NCI-H2029 treated with DMSO at 0.1 percent for 48 hours (cell line): ENCODE measurements at places on chromosomes 12 and 14.

DNA sequence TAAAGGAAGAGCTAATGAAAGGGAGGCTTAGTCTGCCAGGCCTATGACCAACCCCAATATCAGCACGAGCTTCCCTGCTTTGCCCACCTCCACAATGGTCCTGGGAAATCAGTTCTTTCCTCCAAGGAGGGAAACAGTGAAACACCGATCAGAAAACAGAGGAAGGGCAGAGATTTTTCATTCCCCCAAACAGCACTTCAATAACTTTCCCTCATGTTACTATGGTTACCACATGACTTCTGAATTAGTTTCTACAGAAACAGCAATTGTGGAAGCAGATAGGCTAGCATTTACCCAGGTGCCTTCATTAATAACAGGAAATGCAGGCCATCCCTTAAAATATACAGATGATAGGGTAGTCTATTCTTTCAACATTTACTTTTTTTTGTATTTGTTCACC is 35.9 kb downstream of the TRIM9 start:
- DNase-seq: no peak

DNA sequence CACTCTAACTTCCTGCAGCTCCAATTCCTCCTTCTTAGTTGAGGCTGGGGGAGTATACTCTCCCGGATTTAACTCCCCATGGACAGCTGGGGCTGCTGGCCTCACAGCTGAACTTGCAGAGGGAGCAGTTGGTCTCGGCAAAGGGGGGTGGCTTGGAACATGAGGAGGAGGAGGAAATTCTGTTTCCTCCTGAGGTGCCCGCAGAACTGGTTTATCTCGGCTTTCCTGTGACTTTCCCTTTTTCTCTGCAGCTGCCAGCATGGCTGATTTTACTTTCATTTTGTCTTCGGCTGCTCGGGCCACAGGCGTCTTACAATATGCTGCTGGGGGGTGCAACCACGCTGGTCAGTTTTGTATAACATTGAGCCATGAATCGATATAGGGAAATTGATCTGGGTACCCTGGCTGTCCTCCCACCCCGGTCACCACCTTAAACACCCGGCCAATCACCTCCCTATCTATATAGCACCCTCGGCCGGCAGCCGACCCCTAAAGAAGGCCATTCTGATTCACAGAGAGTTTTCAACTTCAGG is 1317.6 kb downstream of the TMEM121 start:
- DNase-seq: peak; percentile 11

- no peak for DNase-seq
Observed at GRCh38 chr12:111192647-111193046, 176.2 kb downstream of the PHETA1 start.

GRCh38 chr12:66188584-66189485 is at the start of gene IRAK3:
Gene IRAK3 (plus strand): TSS chr12:66189214. CDS start chr12:66189300, 86 bp downstream.
- peak; percentile 25 for DNase-seq

GRCh38 chr12:24696800-24697199 is 252.1 kb downstream of the BCAT1 start:
- DNase-seq: no peak

DNA sequence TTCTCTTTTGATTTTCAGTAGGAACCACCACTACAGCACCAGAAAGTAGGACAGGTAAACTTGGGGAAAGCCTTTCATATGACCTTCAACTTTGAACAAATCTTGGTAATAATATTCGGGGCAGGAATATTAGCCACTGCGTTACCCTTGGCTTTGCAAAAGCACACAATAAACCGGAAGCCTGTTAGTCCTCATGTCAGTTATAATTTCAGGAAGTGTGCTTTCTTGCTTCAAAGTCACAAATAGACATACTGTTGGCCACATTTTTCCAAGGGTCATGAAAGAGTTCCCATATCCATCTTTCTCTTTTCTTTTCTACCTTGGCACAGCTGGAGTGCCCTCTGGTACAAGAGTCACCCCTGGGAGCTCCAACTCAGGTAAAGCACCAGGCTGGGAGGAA is 167.2 kb upstream of the CNTN1 start:
- no peak for DNase-seq

DNA sequence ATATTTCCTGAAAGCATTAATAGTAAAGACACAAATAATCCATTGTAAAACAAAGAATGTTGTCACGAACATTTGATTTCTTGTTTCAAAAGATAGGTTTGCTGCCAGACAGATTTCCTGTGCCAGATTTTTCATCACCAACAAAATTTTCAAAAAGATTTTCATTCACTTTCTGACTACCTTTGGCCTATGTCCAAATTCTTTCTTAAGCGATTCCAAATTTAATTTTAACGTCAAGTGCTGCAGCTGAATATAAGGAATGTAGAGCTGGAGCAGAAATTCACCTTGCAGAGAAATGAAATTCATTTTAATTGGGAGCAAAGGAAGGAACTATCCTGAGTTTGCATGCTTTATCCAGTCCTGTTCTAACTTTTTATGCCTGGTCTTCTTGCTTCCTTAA is 277.4 kb downstream of the CCER1 start:
- DNase-seq: no peak

GRCh38 chr14:67269298-67270060 is 28.2 kb downstream of the PALS1 start:
- DNase-seq: no peak

GRCh38 chr12:121668750-121669520 is 519 bp downstream of the MORN3 start:
- no peak for DNase-seq

- DNase-seq: no peak
Observed at GRCh38 chr14:34228650-34228976, 233.4 kb downstream of the SPTSSA start.

GRCh38 chr12:1876086-1876485 is 42.4 kb downstream of the CACNA2D4 start:
- DNase-seq: no peak

DNA sequence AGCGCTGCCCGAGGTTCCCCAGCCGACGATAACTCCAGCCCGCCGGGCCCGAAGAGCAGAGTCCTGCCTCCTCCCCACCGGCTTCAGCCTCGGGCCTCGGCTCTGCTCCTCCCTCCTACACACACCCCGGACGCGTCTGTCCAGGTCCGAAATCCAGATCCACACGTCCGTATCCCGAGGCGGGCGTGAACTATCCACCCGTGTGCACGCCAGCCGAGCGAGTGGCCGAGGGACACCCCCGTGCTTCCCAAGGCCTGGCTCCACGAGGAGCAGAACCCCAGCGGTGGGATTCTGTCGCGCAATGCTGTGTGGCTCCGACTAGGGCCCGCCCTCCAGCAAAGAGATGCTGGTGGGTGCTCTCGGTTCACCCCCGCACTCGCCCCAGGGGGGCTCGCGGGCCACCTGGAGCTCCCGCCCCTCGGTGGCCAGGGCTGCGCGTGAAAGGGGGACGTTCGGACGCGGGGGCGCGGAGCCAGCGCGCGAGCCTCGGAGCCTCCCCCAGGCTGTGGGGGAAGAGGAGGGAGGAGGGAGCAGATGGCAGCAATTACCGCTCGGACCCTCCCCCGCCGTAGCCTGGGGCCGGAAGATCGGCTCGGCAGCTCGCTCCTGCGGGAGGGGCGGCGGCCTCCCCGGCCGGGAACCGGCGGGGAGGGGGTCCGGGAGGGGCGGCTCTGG is 18.9 kb upstream of the ANKRD33 start:
- DNase-seq: no peak

- peak; percentile 69 for DNase-seq
Observed at GRCh38 chr12:62720661-62721330, 214.2 kb downstream of the PPM1H start.

DNA sequence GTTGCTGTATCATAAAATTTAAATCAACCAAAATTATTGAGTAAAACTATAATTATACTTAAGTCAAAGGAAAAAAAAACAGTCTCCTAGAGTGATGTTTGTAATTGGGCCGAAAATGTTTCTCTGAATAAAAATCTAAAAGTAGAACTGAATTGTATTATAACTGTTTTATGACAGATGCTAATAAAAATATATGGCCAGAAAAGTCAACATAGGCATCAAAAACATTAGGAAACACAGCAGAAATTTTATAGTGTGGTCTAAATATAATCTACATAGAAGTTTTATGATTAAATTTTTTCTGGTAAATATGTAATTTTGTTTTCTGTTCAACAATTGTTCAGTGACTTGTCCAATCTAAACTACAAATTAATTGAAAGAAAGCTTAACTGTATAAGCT is 277.8 kb downstream of the ALX1 start:
- no peak for DNase-seq

DNA sequence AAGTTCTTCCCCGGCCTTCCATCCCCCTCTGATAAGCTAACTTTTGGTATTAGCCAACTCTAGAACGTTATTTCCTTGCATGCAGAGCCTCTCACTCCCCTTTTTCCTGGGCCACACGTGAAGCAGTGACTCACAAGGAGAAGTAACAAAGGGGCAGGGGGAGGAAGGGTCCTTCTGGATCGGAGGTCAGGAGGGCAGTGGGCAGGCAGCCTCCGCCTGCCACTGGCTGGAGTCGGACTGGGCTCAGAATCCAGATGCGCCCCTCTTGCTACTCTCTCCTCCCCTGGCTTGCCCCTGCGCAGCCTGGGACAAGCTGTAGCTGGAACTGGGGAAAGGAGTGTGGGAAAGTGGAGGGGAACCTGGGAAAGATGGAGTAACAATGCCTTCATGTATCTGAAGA is 55.0 kb downstream of the TPCN1 start:
- no peak for DNase-seq

- DNase-seq: peak; percentile 25
Observed at GRCh38 chr12:69553628-69554248, 31.5 kb upstream of the CCT2 start.

DNA sequence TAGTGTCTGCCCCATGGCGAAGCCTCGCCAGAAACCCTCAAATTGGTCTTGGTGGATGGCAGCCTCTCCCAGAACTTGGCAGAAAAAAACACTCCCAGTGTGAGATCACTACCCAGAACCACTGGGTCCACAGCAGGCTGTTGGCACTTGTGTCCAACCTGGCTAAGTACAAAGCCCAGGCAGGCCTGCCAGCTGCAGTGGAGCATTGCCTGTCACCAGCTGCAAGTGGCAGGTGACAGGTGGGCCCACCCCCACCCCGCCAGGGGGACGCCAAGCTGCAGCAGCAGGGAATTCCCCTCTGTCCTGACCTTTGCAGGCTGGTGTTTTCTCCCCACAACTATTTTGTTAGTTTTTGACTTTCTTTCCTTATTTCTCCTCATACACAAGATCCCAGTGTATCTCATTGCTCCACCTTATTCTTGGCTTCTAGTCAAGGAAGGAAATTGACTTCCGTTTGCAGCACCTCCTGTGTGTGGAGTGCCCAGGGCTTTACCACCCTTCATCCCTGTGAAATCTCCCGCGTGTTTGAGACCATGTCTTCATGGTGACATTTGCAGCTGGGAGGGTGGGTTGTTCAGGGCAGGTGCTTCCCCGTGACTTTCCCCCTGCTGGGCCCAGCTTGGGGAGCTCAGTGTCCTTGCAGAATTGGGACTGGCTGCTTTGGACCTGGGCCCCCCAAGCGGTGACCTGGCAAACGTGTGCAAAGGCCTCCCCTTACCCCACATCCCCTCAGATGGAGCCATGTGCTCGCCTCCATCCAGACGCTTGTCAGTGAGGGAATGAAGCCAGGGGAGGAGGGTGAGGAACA is 73.8 kb upstream of the RIN3 start:
- peak; percentile 47 for DNase-seq

- DNase-seq: no peak
Observed at GRCh38 chr12:114499338-114499737, 93.4 kb upstream of the TBX5 start.

DNA sequence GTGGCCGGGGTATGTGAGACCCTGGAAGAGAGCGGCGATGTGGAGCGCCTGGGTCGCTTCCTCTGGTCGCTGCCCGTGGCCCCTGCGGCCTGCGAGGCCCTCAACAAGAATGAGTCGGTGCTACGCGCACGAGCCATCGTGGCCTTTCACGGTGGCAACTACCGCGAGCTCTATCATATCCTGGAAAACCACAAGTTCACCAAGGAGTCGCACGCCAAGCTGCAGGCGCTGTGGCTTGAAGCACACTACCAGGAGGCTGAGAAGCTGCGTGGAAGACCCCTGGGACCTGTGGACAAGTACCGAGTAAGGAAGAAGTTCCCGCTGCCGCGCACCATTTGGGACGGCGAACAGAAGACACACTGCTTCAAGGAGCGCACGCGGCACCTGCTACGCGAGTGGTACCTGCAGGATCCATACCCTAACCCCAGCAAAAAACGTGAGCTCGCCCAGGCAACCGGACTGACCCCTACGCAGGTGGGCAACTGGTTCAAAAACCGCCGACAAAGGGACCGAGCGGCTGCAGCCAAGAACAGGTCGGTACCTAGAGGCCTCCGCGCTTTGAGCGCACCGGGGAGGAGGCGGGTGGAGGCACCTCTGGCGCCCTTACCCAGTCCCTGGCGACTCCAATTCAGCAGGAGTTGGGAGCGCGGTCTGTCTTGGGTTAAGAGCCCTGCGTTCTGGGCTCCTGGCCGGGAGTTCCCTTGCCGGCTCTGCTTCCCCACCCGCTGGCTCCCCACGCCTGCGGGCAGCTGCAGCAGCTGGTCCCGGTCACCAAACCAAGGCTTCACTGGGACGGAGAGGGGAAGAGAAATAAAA is 700 bp downstream of the SIX6 start:
- peak; percentile 68 for DNase-seq

GRCh38 chr14:20632448-20632830 is 9.1 kb downstream of the OR6S1 start:
- no peak for DNase-seq

- DNase-seq: no peak
Observed at GRCh38 chr12:6546016-6546415, 9.8 kb downstream of the IFFO1 start.

- no peak for DNase-seq
Observed at GRCh38 chr12:117155278-117156060, 34.8 kb downstream of the FBXO21 start.

- DNase-seq: no peak
Observed at GRCh38 chr12:85476756-85477155, 196.7 kb downstream of the ALX1 start.

DNA sequence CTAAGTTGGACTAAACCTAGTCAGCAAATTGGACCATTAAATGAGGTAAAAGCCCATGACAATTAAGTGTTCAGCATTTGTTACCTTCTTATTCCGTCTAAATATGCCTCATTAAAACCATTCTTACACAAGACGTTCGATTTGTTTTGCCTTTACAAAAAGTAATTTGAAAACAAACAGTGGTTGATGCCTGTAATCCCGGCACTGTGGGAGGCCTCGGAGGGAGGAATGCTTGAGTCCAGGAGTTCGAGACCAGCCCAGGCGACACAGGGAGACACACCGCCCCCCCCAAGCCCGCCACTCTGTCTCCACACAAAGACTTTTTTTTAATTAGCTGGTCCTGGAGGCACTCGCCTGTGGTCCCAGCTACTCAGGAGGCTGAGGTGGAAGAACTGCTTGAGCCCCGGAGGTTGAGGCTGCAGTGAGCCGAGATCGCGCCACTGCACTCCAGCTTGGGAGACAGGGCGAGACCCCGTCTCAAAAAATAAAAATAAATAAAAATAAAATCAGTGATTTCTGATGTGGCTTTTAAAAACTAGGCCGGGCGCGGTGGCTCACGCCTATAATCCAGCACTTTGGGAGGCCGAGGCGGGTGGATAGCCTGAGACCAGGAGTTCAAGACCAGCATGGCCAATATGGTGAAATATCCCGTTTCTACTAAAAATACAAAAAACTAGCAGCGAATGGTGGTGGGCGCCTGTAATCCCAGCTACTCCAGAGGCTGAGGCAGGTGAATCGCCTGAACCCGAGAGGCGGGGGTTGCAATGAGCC is 856 bp upstream of the EIF4B start:
- no peak for DNase-seq
